ENCODE measurements at places on chromosomes 7 and 10. TPM values are rescaled to one million over a fixed set of nuclear protein-coding genes. Genes with fewer than 3 reads are reported as not detected.

SAMD8 gene
- total RNA-seq, result 41.6 TPM

HOXA11 gene
- 0.13 TPM for total RNA-seq

ANTXRL gene
- total RNA-seq, result not detected

PRSS37 gene
- not detected for total RNA-seq
